GM04504 (cell line): ENCODE measurements at places on chromosomes 2 and 18.

- no peak for DNase-seq
Observed at GRCh38 chr2:201937343-201937742, 96.3 kb upstream of the FZD7 start.

- no peak for DNase-seq
Observed at GRCh38 chr2:222034058-222034457, 264.7 kb downstream of the PAX3 start.

DNA sequence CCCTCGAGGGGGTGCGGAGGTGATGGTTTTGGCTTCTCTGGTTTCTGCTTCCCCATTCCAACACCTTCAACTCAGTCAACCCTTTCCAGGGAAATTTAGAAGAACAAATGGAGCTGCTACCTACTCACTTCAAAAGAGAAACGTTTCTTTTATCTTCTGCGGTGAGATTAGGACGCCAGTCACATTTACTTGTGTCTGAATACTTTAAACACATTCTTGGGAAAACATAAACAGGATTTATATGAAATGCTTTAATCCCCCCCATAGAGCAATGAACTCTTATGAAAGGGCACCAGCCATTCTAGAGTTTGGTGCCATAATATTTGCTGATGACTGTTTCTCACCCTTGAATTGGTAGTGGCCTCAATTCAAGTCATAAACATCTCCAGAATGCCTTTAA lies 253.2 kb upstream of the APCDD1 start:
- no peak for DNase-seq

GRCh38 chr18:10399465-10399864 lies 55.0 kb upstream of the APCDD1 start:
- DNase-seq = no peak

- no peak for DNase-seq
Observed at GRCh38 chr2:26290001-26290400, 45.3 kb downstream of the HADHB start.

- no peak for DNase-seq
Observed at GRCh38 chr18:63266888-63267790, 52.4 kb downstream of the BCL2 start.

DNA sequence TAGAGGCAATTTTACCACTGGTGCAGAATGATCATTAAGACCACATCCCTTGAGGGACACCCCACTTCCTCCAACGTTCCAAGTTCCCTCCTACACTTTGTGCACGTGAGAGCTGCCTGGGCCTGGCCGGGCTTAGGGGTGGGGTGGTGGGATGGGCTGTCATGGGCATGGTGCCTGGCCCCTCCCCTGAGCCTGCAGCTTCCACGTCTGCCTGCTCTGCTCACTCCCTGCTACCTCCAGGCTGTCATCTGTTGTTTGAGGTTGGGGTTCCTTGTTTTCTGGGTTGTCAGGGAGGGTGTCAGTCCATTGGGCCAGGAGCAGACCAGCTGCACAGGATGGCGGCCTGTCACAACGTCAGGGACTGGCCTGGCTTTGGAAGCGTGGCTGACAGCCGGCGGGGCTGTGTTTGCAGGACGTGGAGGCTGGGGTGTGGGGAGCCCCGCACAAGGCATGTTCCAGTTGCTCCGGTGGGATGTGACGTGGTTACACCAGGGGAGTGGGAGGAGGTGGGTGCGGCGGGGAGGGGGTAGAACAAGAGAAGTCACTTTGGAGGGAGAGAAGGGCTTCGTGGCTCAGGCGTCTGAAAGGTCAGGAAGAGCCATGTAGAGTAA lies 72.3 kb downstream of the RTP5 start:
- no peak for DNase-seq

DNA sequence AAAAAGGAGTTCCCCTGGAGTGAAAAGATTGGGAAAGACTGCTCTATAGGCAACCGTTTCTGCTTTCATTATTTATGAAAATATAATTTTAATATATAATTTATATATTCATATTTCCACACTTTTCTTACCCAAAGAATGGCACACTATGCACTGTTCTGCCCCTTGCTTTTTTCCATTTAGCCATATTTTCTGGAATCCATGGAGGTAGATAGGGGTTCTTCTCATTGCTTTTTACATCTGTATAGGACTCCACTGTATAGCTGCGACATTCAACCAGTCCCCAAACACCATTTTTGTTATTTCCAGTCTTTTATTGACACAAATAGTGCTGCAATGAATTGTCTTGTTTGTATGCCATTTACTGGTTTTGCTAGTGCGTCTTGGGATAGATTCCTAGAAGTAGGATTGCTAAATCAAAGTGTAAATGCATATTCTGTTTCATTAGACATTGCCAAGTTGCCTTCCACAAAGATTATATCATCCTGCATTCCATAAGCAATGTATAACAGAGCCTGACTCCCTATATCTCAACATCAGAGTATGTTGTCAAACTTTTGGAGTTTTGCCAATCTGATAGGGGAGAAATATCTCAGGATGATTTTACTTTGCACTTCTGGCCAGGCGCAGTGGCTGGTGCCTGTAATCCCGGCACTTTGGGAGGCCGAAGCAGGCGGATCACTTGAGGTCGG lies 26.6 kb upstream of the TCF7L1 start:
- DNase-seq = no peak

DNA sequence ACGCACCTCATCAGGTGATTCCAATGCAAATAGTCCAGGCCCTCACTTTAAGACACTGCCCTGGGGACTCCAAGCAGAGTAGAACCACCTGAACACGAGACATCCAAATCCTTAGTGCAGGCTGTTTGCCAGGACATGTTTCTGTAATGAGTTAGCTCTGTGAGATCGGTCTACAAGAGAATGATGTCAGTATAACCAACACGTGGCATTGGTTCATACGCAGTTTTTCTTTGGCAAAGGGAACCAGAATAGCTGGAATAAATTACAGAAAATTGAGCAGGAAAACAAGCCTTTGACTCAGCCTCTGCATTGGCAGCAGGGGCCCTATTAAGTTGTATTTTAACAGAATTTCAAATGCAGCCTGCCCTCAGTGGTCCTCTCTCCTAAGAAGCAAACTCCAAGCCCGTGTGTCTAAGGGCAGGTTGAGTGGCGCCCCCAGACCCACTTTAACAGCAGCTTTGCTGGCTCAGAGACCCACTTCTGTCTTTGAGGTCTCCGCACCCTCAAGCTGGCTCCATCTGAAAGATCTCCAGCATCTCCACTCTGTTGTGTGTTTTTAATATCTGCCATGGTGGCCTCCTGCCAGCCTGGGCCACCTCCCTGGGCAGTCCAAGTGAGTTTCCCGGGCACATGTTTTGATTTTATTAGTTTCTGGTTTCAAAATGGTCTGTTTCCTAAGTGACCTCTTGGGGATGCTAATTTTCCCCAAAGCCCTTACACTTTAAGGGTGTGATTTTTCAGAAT lies 61.3 kb downstream of the ALPK2 start:
- peak; percentile 95 for DNase-seq

GRCh38 chr2:232877940-232878511 lies 8.0 kb downstream of the SNORC start:
- DNase-seq = no peak

- DNase-seq = no peak
Observed at GRCh38 chr2:54459037-54459441, 2.9 kb downstream of the SPTBN1 start.
